Skin of body (tissue), 3 donors: ENCODE measurements at places on chromosomes 12 and 14.

GRCh38 chr12:120006258-120006975, 17.4 kb downstream of the BICDL1 start:
- no peak for DNase-seq

- no peak for DNase-seq
Observed at GRCh38 chr14:47966076-47966810, 290.8 kb upstream of the MDGA2 start.

DNA sequence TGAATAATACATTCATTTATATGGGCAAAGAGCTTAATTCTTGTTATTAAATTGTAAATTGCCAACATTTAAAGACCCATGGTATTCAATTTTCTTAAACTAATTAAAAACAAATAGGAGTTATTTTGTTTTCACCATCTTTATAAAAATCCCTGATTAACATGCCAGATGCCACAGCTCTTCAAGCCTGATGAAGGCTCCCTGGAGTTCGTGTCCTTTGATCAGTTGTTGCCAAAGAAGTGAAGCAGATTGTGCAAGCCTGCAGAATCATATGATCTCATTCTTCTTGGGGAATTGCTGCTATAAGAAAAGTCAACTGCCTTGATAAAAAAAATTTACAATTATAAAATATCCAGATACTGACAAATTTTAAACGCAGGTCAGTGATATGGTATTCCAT, 288.3 kb upstream of the PPFIA2 start:
- DNase-seq, result no peak

- no peak for DNase-seq
Observed at GRCh38 chr14:49921401-49921800, 28.5 kb downstream of the ARF6 start.

- no peak for DNase-seq
Observed at GRCh38 chr12:76189851-76190250, 105.4 kb upstream of the NAP1L1 start.

- no peak for DNase-seq
Observed at GRCh38 chr12:76256904-76257303, 91.3 kb downstream of the BBS10 start.

- no peak for DNase-seq
Observed at GRCh38 chr12:12684375-12685106, 11.4 kb downstream of the GPR19 start.

DNA sequence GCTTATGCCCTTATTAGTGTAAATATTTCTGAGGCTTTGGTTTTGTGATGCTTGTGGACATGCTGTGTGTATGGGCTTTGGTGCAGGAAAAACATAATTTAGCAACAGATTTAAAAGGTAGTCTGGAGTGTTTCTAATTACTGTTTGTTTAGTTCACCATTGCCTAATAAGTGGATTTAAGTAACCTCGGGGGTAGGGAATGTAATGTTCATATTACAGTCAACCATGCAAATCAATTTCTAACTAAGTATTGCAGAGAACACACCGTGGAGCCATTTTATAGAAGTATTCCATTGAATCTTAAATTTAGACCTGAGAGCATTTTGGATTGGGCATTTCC, 53.5 kb downstream of the ANO6 start:
- no peak for DNase-seq

GRCh38 chr12:29722164-29722563, 61.6 kb downstream of the TMTC1 start:
- no peak for DNase-seq

- DNase-seq, result no peak
Observed at GRCh38 chr14:102901633-102902032, 20.8 kb upstream of the AMN start.

GRCh38 chr12:60980558-60980957, 1279.6 kb upstream of the USP15 start:
- DNase-seq, result no peak

- no peak for DNase-seq
Observed at GRCh38 chr14:94059998-94060397, 21.0 kb downstream of the DDX24 start.

GRCh38 chr12:103865151-103865730, 24.2 kb upstream of the NT5DC3 start:
- no peak for DNase-seq

DNA sequence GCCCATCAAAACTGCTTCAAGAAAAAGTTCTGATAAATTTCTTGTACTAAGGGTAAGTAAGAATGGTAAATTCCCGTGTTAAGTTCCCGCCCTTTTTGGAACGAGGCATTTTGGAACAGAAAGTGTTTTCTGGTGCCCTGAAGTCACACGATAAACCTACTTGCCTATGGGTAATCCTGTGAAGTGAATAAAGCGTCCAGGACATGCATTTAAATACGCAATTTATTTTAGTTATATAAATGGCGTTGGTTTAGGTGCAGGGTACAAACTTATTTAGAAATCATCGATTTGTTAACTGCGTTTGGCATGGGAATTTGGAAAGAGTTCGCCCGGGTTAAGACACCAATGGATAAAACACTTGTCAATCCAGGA, 715 bp upstream of the RAP1B start:
- peak; percentile 31 for DNase-seq

DNA sequence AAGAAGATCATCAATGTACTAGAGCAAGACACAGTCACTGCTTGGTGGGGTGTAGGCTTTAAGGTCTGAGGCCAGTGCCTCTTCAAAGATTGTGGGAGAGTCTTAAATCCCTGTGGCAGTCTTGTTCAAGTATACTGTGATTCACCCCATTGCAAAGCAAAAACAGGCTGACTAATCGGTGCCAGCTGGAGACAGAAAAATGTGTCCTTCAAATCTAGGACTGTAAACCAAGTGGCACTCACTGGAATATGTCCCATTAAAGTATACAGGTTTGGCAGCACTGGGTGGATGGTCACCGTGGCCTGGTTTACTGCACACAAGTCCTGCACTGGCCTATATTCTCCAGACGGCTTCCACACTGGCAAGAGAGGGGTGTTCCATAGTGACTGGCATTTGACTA, 1315.3 kb downstream of the TMEM121 start:
- DNase-seq, result no peak

- no peak for DNase-seq
Observed at GRCh38 chr12:66683073-66683472, 4.2 kb upstream of the GRIP1 start.

DNA sequence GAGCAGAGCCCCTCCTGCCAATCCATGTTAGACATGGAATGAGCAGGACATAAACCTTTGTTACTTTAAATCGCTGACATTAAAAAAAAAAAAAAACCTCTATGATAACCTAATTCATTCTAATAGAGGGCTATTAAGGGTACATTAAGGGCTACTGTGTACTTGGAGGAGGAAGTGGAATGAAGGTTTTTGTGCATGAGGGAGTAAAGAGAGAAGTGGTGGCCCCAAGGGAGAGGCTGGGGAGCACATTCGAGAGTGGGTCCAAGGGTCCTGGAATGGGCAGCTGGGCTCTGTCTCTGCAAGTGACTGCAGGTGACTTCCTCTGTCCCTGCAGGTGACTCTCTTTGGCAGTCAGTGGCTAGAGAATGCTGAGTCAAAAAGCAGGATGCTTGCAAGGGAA, 32.1 kb upstream of the PTGDR start:
- DNase-seq, result no peak

- no peak for DNase-seq
Observed at GRCh38 chr14:26104717-26105116, 493.1 kb downstream of the NOVA1 start.

DNA sequence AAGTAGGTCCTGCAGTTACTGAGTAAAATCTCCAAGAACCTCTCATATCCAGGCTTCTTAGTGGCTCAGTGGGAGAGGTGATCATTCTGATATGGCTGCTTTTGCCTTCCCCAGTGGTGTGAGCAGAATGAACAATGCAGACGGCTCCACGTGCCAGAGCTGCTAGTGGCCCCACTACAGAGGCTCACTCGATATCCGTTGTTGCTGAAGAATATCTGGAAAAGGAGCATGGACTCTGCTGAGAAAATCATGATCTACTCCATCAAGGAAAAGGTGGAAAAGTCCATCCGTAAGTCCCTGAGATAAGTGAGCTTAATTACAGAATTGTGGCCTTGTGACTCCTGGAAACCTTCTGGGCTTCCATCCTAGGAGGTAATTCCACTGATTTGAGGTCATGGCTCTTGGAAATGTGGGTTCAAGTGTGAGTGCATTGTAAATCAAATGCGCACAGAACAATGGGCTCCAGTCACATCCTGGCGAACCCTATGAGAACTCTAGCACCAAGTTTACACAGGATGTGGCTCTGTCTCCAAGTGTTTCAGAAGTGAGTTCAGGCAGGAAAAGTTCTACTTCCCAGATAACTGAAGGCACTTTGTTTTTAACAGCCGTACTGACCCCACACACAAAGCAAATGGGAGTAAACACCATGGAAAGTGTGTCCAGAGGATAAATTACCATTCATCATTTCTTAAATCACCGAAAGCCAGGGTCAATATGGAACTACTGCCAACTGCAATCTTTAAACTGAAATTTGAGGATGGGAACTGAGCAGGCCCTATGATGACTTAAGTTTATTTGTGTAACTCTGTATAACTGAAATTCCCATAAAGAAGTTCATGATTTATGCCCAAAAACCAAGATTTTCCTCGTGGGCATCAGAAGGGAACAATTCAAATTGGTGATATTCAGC, 51.4 kb downstream of the PLEKHG7 start:
- peak; percentile 35 for DNase-seq

GRCh38 chr14:31124197-31124596, 83.4 kb downstream of the HECTD1 start:
- DNase-seq, result no peak

DNA sequence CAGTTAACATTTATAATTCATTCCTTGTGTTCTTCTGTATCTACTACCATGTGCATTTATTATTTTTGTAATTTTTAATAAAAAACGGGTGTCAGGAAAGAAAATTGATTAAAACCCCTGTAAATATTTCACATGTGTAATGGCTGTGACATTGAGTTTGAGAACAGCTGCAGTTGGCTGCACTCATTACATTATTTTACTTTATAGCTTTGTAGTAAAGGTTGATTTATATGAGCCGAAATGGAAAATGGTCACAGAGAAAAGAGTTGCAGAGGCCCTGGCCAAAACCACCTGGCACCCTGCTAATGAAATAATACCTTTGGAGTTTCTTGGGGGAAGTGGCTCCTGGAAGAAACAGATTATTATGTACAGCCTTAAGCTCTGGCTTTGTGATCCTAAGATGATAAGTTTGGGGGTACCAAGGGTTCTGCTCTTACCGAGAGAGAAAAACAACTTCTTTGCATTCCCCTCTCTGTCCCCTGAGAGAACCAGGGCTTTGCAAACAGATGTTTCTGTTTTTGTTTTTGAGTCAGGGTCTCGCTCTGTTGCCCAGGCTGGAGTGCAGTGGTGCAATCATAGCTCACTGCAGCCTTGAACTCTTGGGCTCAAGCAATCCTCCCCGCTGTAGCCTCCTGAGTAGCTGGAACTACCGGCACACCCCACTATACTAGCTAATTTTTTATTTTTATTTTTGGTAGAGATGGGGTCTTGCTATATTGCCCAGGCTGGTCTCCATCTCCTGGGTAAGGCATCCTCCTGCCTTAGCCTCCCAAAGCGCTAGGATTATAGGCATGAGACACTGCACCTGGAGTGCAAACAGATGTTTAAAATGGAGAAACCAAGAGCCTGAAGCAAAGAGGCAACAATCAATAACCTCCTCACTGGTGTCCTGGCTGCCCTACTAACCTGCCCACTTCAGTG, 9.7 kb upstream of the DYNLL1 start:
- no peak for DNase-seq

- DNase-seq, result no peak
Observed at GRCh38 chr12:3250034-3250433, 172.9 kb downstream of the TSPAN9 start.

- DNase-seq, result peak; percentile 2
Observed at GRCh38 chr12:85405781-85406522, 125.9 kb downstream of the ALX1 start.

DNA sequence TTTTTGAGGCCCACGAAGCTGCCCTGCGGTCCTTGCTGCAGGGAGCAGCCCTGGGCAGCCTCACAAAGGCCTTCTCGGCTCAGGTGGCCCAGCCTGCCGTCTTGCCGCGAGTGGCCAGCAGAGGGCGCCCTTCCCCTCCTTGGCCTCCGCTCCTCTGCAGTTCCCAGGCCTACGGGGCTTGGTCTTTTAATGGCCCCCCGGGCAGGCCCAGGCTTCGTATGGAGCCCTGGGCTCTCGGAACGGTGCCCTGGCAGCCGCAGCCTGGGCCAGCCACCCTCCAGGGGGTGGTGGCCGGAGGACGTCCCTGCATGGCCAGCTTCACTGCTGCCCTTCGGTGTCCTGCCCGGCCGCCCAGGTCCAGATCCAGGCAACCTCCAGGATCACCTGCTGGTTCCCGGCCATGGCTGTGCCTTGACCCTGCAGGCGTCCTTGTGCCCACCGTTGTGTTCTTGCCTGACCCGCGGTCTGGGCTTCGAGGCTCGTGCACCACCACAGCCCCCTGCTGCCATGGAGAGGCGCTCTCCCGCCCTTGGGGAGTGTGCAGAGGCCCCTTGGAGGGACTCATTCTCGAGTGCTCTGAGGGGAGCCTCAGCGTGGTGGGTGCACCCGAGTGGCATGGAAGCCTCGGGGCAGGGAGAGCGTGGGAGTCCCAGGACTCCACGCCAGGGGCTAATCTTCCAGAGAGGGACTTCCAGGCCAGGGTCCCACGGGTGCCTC, 9.4 kb downstream of the ASPG start:
- no peak for DNase-seq

- DNase-seq, result no peak
Observed at GRCh38 chr12:132171293-132171967, 27.2 kb downstream of the NOC4L start.

GRCh38 chr12:20507056-20507455, 138.7 kb downstream of the PDE3A start:
- DNase-seq, result no peak

DNA sequence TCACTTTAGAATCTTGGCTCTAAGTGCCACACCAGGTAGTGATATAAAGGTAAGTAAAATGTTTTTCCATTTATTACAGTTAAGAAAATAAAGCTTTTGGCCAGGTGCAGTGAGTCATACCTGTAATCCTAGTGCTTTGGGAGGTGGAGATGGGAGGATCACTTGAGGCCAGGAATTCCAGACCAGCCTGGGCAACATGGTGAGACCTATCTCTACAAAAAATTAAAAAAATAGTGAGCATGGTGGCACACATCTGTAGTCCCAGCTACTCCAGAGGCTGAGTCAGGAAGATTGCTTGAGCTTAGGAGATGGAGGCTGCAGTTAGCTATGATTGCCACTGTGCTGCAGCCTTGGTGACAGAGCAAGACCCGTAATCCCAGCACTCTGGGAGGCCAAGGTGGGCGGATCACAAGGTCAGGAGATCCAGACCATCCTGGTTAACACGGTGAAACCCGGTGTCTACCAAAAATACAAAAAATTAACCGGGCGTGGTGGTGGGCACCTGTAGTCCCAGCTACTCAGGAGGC, 5.0 kb downstream of the FANCM start:
- no peak for DNase-seq

DNA sequence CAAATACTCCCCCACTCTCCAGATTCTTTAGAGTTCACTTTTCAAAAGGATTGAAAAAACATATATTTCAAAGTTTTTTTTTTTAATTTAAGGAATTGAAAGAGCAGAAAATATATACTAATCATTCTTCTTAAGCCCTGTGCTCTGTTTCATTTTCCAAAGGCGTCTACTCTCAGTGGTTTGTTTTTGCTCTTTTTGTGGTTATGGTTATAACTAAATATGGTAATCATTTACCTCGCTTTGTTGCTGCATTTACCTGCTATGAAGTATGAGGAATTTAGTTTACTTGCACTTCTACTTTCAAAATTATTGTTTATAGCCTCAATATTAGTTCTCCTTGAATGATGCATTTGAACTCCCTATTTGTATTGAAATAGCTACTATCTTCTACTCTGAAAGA, 55.9 kb upstream of the LRRK2 start:
- DNase-seq, result no peak

GRCh38 chr12:75721796-75722195, 210.4 kb upstream of the KRR1 start:
- peak; percentile 9 for DNase-seq
